ENCODE measurements at places on chromosomes 11 and 22.

DNA sequence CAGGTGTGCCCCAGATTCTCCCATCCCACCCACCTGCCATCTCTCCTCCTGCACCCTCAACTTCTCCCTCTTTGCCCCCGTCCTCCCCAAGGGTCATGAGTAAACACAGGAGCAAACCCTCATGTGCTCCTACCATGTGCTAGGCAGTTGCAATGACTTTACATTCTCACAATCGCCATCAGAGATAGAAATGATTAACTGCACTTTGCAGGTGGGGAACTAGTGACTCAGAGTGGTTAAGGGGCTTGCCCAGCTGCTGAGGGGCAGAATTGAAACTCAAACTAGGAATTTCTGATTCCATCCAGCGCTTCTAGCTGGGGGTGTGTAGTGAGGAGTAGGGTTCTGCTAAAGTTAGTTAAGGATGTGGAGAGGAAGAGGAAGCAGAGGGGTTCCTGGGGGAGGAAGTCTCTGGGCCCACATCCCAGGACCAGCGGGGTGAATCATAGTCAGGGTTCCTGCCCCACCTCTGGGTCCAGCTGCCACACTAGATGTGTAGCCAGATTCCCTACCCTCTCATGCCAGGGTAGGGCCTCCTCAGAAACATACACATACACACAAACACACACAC, 16.0 kb upstream of the PRG2 start:
- no peak for DNase-seq

- DNase-seq, result peak; percentile 42
These were observed 1.6 kb upstream of the HORMAD2 start for GRCh38 chr22:30078320-30079311.

DNA sequence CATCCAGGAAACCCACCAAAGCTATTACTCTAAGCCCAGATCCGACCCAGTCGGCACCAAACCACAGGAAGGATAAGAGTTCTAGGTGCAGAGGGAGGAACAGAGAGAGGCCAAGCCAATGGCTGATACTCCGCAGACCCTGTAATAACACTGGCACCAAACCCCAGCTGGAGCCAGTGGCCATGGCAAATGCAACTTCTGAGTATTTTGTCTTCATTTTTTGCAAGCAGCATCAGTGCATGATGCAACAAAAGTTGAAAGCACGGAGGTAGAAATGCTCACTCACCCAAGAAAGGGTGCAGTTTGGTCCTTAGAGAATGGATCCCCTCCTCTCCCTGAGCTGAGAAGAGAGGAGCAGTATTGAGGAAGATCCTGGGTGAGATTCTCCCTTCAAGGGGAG, 2.8 kb downstream of the TMEM121B start:
- DNase-seq, result no peak

DNA sequence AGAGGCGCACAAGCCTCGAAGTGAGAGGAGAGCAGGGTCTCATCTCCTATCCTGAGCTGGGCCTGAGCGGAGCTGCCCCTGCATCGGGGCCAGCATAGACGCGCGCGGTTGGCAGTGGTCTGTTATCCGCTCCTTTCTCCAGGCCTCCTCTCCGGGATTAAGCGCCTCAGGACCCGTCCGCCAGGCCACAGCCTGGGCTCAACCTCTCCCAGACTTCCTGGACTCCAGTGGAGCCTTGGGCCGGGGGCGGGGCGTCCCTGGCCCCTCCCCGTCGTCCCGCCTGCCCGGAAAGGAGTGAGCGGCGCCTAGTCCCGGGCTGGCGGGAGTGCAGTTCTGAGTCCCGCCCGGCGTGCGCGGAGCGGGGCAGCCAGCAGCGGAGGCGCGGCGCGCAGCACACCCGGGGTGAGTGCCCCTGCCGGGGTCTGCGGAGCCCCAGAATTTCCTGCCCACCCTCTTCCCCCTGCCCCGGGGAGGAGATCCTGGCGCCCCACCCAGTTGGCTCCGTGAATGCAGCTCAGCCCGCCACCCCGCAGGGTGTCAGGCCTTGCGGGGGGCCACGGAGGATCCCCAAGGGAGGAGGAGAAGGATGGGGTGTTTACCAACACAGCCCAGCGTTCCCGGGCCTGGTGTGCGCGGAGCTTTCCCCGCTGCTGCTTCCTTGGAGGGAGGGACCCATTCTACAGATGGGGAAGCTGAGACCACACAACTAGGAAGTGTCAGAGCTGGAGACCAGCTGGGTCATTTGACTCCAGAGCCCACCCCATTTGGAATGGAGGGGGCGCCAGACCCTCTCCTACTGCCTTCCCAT, at the start of gene TCIRG1:
Gene TCIRG1 (plus strand): TSS at position 308 of the 808 bp plus-strand sequence. CDS start 2,247 bp downstream, outside the sequence.
- DNase-seq, result peak; percentile 75

- DNase-seq, result no peak
These were observed 584.1 kb downstream of the INSC start for GRCh38 chr11:15698855-15699254.

GRCh38 chr22:32849501-32849900, 48.0 kb downstream of the TIMP3 start:
- DNase-seq, result no peak

DNA sequence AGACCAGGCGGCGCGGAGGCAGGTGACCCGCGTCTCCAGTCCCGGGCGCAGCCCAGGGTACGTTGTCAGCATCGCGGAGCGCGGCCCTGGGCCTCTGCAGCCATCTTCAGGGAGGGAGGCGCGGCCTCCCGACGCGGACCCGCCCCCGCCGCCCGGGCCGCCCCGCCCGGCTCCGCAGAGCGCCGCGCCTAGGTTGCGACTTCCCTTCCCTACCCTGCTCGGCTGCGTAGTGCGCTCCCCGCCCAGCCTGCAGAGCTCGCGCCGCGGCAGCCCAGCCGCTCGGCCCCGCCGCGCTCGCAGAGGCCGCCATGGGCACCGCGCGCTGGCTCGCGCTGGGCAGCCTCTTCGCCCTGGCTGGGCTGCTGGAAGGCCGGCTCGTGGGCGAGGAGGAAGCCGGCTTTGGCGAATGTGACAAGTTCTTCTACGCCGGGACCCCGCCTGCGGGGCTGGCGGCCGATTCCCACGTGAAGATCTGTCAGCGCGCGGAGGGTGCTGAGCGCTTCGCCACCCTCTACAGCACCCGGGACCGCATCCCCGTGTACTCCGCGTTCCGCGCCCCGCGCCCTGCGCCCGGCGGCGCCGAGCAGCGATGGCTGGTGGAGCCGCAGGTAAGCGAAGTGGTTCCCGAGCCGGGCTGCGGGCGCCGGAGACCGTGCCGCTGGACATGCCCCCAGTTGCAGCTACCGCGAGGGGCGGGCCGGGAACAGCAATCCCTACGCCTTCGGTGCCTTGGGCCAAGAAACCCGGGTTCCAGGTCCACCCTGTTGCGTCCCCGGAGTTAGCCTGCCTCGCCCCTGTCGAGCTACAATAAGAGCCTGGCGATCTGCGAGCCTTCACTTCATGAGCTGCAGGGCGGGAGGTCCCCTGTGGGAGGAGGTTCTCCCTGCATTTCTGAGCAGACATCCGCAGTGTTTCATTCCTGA, at the start of gene ENDOD1:
Gene ENDOD1 (plus strand): TSS at position 227 of the 923 bp plus-strand sequence. CDS start 82 bp downstream, at position 309.
- DNase-seq, result peak; percentile 93

DNA sequence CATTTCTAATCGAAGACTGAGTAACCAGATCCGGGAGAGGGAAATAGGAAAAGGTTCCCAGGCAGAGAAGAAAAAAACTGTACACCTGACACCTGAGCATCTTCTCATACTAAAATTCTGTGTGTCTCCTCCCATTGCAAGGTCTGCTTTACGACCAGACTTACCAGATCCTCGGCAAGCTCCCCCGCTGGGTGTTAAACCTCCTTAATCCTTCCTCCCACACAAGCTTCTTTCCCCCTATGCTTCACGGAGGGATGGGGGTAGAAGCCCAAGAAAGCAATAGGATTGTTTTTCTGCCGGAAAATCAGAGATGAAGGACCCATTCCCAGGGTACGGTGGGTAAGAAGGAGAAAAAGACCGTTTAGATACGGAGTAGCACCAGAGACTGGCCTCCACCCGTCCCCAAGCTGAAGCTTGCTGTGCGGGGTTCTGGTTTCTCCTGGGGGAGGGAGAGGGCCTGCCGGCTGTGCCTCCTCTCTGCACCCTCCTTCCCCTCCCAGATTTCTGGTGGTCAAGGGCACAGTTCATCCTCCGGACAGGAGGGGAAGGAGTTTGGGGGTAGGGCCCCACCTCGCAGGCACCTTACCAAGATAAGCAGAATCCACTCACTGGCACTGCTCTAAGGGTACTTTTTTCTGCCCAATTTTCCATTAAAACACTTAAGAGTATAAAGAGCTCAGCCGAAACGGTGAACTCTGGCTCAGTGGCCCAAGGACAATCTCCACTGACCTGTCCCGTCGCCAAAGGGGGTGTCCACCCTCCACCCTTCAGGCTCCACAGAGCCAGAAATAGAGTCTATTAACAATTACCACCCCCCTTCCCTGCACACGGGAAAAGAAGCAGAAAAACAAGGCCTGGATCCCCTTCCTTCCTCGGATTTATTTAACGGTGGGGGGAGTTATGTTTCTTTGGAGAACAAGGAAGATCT, 1.2 kb downstream of the TOB2 start:
- DNase-seq, result no peak

DNA sequence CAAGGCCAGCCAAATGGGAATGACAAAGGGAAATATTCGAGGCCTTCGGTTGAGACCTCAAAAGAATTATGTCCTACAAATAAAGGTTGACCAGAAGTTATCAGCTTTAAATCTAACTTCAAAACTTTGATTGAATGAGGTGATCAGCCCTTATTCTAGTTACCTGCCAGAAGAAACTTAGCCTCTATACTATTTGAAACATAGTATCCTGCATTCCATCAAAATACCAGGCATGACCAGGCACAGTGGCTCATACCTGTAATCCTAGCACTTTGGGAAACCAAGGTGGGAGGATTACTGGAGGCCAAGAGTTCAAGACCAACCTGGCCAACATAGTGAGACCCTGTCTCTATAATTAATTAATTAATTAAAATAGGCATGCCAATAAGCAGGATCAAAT, 44.3 kb upstream of the ADORA2A start:
- no peak for DNase-seq

- DNase-seq, result no peak
These were observed 617.7 kb downstream of the OPCML start for GRCh38 chr11:132914600-132914999.

DNA sequence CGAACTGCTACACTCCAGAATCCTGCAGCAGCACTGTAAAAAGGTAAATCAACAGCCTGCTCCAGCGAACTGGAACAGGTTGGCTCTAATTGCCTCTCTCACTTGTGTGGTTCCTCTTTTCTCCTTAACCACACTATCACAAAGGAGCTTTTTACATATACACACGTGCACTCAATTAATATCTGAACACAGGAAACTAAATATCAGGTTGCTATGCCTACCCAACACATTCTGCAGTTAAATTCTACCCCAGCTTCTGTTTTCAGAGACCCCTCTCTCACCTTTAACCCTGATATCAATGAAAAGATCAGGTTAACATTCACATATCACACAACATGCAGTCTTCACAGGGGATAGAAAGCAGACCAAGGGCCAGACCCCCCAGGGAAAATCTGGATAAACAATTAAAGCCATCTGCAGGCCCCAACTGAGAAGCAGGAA, 11.0 kb downstream of the RBFOX2 start:
- DNase-seq, result no peak

- no peak for DNase-seq
These were observed 11.4 kb upstream of the ARHGEF17 start for GRCh38 chr11:73296501-73297230.

GRCh38 chr11:15845261-15845660, 511.1 kb downstream of the SOX6 start:
- no peak for DNase-seq

- no peak for DNase-seq
These were observed 8.0 kb downstream of the NAGA start for GRCh38 chr22:42062506-42063170.

GRCh38 chr22:26986884-26987283, 329.5 kb downstream of the MIAT start:
- no peak for DNase-seq

GRCh38 chr11:83122050-83122449, 34.9 kb upstream of the PCF11 start:
- no peak for DNase-seq

- DNase-seq, result no peak
These were observed 4.8 kb upstream of the PIM3 start for GRCh38 chr22:49955581-49956417.

DNA sequence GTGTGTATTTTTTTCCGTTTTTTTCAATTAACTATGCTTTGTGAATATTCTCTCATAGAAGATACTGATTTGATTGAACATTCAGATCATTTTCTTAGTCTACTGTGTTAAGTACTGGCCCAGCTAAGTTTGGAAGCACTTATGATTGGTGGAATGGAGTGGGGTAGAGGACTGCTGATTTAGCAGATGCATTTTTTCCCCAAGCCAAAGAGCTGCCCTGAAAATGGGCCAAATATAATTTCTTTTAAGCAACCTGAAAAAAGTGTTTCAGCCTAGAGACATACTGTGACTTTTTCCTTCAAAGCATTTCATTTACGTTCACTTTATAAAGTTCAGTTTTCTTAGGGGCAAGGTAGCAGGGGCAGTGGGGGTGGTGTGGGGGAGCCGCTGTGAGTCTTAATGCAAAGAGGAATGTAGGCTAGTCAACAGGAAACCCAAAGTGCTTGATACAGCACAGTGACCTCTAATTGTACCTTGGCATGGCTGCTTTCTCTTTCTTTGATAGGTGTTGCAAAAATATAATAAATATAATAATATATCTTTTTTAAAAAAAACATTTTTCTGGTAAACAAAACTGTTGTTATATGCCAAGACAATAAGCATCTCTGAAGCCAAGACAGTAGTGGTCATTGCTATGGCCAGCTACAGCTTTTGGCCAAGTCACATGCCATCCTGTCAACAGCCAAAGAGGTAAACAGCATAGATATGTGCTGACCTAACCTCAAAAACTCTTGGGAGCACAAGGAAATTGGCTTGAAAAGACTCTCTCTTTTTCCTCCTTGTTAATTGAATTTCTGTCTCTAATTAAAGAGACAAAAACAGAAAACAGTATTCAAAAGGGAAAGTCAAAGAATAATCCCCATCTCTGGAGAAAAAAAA, 58.8 kb downstream of the LIF start:
- peak; percentile 62 for DNase-seq

- DNase-seq, result no peak
These were observed 23.9 kb downstream of the LRFN4 start for GRCh38 chr11:66880496-66881450.

GRCh38 chr11:75938543-75938942, 123.5 kb downstream of the UVRAG start:
- no peak for DNase-seq

DNA sequence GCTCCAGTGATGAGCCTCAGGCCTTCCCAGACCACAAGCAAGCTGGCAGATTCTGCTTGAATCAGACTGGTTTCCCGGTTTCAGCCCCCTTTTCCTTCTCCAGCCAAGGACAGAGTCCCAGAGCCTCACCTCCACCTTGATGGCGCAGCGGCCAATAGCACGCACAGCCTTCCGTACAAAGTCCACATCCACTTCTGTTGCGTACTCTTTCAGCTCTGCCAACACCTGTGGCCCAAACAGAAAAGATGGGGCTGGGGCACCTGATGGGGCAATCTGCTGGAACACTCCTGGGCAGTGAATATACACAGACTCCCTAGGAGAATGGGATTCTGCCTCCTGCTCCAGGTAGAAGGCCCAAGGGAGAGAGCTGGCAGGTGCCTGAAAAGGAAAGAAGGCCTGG, 35.5 kb upstream of the RASL10A start:
- no peak for DNase-seq

DNA sequence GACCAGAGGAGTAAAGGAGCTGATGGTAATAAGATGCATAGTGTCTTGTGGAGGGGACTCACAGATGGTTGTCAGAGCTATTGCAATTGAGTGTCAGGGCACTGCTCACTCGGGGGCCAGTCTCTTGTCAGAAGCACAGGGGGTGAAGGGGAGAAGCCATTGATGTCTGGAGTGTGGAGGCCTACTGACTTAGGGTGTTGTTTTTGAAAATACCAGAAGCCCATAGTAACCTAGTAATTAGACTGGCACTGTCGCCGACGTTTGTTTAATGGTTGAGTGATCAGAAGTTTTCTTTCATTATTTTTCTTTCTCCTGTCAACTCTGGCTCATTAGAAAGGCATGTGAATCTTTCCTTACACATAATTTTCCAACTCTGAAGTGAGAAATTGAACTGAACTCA, 151.6 kb upstream of the TENM4 start:
- DNase-seq, result no peak

Measured in lung (tissue), 17 donors.